ENCODE measurements at places on chromosomes 1 and 21. TPM values are rescaled to one million over a fixed set of nuclear protein-coding genes. Genes with fewer than 3 reads are reported as not detected.

C1QTNF12 gene
- 1.7 TPM for total RNA-seq

CELA2A gene
- not detected for total RNA-seq

A3GALT2 gene
- total RNA-seq: not detected

TMEM52 gene
- 5.6 TPM for total RNA-seq

TMIGD3 gene
- total RNA-seq: not detected

TSSK3 gene
- total RNA-seq: 0.58 TPM

IL10 gene
- total RNA-seq: not detected

TAF1A gene
- 10.6 TPM for total RNA-seq

DISC1 gene
- total RNA-seq: 4.0 TPM

GRCh38 chr1:166390366-166391033, 223.7 kb upstream of the FAM78B start:
- no peak for DNase-seq

DNA sequence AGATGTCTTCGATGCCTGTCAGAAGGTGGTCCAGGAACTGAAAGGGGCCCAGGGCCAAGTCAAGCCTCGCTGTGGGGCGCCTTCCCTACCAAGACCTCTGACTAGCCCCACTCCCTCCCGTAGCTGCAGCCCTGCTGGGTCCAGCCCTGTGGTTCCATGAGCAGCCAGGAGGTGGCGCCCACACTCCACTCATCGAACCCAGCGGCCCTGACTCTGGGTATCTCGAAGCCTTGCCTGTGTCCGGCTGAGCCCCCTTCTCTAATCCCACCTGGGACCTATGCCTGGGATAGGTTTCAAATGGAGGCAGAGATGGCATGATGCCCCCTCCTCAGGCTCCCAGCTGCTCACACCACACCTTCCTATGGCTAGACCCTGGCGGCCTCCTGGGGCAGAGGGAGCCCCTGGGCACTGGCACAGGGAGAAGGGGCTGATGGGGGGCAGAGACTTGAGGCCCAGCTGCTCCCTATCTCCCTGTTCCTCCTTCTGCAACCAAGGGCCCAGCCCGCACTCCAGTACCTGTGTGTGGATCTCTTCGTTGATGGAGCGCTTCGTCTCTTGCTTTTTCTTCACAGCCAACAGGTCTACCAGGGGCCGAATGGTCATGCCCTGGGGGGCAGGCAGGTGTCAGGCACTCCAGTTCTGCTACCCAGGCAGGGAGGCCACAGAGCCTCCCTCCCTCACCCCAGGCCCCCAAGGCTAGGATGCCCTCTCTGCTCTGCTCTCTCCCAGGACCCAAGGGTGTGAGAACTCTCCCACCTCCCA, 52.0 kb downstream of the SLC9A1 start:
- no peak for DNase-seq

DNA sequence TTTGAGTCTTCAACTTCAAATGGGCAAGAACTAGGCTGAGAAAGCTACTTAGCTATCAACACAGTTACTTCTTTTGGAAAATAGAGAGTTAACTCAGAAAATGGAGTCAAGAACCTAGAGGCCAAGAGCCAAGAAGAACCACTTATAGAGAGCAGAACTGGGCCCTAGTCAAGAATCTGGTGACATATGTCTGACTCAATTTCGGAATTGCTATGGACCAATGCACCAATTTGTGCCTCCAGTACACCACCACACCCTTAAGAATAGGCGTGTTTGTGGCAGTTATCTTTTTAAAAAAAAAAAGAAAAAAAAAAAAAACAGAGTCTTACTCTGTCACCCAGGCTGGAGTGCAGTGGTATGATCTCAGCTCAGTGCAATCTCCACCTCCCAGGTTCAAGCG, 7.8 kb downstream of the S100A2 start:
- no peak for DNase-seq

GRCh38 chr1:186636786-186637185, 43.4 kb downstream of the PTGS2 start:
- DNase-seq: no peak

GRCh38 chr21:35138665-35139381, 89.7 kb upstream of the RUNX1 start:
- DNase-seq: no peak

- DNase-seq: no peak
Observed at GRCh38 chr1:167746988-167747655, 25.3 kb downstream of the MPZL1 start.

GRCh38 chr21:25944672-25945213, 210.0 kb downstream of the GABPA start:
- DNase-seq: no peak

GRCh38 chr1:29237852-29238619, 1.7 kb downstream of the PTPRU start:
- no peak for DNase-seq

- no peak for DNase-seq
Observed at GRCh38 chr1:109917768-109918606, 7.3 kb downstream of the CSF1 start.

DNA sequence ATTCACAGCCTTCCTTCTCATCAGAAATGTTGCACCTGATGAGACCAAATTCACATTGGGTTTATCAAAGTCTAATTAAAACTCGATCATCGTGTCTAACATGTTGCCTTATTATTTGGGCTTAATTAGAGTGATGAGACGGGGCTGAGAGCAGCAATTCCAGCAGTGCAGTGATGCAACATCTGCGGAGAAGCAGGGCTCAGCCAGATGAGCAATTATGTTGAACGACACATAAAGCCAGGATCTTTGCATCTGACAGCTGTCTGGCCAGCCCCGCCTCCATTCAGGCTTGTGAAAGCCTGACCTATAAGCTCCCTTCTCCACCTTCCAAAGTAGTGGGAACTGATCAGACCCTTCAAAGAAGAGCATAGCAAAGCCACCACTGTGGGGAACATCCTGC, 109.8 kb downstream of the C1orf94 start:
- DNase-seq: no peak

GRCh38 chr1:208218237-208219097, 25.7 kb downstream of the PLXNA2 start:
- DNase-seq: no peak

DNA sequence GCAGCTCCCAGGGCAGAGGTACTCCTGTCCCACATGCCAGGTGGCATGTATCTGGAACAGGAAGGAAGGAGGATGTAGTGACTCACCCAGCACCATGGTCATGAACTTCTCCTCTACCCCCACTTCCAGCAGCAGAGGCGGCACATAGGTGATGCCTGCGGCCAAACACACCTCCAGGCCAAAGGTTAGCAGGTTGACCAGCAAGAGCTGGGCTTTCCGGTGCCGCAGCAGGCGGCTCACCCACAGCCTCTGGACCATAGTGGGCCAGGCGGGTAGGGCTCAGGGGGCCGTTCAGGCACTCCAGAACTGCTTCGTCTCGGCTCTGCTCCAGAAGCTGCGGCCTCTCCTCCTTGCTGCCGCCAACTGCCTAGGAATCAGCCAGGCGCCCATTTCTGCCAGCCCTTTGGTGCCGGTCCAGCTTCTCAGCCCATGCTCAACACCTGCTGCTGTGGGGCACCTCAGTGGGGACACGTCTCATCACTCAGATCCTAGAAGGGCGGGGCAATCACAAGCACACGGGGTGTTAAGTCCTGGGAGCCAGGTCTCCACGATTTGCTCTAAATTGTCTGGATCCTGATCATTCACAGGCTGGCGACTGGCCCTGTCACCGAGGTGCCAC, 15.8 kb downstream of the SLC45A3 start:
- no peak for DNase-seq

- DNase-seq: no peak
Observed at GRCh38 chr1:54815086-54815876, 14.2 kb upstream of the TTC22 start.

DNA sequence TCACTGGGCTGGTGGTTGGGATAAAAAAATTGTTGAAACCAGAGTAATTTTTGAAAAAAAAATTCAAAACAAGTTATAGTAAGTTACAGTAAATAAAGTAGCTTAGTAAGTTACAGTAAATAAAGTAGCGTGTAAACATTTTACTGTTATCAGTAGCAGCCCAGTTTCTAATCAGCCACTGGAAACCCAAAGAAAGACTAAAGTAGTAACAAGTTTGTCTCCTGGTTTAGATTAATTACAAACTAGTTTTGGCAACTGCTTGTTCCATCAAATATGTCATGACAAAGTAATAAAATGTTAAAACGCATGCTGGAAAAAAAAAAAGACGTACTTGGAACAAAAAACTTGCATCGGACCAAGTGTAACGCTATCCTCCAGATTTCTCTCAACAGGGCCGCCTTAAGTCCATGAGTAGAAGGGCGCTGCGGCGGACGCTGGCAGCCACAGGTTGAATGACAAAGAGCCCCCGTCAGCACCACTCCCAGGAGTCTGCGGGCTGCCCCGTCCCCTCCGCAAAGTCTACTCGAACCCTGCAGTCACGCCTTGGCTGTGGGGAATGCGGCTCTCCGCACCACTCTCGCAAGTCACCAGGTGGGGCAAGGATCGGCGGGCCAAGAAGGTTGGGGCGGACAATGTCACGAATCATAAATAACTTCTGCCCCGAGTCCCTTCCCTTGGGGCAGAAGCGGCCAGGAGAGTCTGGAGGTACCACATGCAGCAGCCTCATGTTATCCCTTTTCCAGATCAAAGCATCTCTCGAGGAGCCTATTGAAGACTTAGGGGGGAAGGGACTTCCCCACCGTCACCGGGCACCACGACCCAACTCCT, 837 bp downstream of the SLC16A1 start:
- no peak for DNase-seq

DNA sequence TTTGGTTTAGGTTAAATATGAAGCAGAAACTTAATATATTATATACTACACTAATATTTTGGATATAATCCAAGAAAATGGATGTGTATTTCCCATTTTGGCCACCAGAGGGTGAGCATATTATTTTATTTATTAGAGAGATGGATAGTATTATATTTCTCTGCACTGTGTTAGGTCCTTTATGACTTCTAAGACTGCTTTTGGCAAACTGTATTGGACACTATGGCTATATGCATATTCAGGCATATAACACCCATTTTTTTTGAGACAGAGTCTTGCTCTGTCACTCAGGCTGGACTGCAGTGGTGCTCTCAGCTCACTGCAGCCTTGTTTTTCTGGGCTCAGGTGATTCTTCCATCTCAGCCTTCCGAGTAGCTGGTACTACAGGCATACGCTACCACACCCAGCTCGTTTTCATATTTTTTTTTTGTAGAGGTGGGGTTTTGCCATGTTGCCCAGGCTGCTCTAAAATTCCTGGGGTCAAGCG, 17.8 kb upstream of the PGM1 start:
- no peak for DNase-seq

Data from epithelial cell of proximal tubule (primary cell).